T-cell (primary cell): ENCODE measurements at places on chromosomes 16 and 17.

GRCh38 chr17:48612854-48613691 lies 2.0 kb downstream of the HOXB8 start:
- DNase-seq = peak; percentile 39

DNA sequence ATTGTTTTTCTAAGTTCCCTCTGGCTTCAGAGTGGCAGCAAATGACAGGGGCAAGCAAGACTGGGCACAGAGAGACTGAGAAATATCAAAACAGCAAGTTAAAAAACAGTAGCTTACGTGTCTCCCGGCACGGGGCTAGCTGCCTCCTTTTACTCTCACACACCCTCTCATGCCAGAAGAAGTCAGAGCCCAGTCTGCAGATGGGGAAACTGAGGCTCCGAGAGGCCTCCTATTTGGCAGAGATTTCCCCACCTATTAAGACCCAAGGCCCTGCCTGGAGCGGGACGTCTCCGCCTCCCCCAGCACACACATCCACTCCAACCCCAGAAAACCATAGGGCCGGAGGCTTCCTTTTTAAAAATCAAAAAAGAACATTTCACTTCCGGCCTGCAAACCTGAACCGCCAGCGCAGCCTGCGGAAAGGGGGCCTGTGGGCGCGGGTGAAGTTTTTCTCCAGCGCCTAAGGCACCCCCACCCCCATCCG lies 832 bp downstream of the CARHSP1 start:
- DNase-seq = peak; percentile 42

GRCh38 chr17:38320482-38320881 lies 23.3 kb downstream of the GPR179 start:
- DNase-seq = no peak

- no peak for DNase-seq
Observed at GRCh38 chr17:55154101-55154500, 110.7 kb upstream of the HLF start.

DNA sequence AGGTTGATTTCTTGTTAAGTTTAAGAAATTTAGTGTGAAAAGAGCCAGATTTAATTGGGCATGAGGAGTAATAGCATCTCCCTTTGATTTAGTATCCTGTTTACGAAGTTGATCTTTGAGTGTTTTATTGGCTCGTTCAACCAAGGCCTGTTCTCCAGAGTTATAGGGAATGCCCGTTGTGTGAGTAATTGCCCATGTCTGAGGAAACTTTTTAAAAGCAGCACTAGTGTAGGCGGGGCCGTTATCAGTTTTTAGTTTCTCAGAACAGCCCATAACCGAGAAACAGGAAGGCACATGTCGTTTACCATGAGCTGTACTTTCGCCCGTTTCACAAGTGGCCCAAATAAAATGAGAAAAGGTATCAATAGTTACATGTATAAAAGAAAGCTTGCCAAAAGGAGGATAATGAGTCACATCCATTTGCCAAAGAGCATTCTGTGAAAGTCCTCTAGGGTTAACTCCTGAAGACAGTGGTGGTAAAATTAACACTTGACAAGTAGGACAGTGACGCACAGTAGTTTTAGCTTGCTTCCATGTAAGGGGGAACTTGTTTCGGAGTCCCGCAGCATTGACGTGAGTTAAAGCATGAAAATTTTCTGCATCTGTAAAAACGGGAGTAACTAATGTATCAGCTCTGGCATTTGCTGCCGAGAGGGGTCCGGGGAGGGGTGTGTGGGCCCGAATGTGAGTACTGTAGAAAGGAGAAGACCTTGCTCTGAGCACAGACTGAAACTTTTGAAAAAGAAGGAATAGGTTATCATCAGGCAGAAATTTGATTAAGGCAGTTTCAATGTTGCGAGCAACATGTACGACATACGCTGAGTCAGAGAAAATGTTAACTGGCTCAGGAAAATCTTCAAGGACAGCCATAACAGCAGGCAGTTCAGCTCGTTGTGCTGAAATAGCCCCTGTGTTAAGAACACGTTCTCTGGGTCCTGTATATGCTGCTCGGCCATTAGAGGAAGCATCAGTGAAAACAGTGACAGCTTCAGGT lies 18.5 kb upstream of the KCTD5 start:
- DNase-seq = no peak

DNA sequence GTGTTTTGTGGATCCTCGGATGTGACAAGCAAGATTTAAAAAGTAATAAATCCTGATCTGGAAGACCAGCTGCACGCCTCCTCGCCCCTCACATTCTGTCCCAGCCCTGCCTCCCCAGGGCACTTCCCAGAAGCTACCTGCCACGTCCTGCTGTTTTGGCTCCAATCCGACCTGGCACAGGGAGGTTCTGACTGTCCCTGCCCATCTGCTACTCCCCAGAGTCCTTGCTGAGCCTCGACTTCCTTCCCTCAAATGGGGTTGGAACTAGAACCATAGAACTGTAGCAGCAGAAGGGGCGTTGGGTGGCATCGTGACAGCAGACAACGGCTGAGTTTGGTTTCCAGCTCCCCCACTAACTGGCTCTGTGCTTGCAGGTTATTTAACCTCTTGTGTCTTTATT lies 71.7 kb downstream of the RPH3AL start:
- DNase-seq = no peak

- DNase-seq = no peak
Observed at GRCh38 chr17:76562734-76563148, 22.9 kb downstream of the PRCD start.
